ENCODE measurements at places on chromosomes 2 and 18.

DNA sequence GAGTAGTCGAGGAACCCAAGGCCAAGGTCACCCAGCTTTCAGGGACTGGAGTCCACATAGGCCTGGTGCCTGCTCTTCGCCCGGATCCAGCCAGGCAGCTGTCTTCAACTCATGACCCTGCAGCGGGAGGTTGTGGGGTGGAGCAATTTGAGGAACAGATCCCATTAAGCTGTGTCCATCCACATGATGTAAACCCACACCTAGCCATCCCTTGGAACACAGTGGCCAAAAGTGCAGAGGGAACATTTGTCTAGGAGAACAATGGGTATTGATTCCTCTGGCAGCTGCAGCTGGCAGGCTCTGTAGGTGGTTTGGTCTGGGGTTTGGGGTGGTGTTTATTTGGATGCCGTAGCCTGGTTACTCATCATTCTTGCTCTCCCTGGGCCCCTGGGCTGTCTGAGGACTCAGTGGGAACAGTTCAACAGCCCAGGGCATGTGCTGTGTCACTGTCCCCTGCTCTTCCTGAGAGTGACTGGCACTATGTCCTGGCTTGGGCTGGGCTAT, 99.4 kb downstream of the TFCP2L1 start:
- no peak for DNase-seq

GRCh38 chr2:207399301-207399700, 130.5 kb upstream of the CREB1 start:
- no peak for DNase-seq

DNA sequence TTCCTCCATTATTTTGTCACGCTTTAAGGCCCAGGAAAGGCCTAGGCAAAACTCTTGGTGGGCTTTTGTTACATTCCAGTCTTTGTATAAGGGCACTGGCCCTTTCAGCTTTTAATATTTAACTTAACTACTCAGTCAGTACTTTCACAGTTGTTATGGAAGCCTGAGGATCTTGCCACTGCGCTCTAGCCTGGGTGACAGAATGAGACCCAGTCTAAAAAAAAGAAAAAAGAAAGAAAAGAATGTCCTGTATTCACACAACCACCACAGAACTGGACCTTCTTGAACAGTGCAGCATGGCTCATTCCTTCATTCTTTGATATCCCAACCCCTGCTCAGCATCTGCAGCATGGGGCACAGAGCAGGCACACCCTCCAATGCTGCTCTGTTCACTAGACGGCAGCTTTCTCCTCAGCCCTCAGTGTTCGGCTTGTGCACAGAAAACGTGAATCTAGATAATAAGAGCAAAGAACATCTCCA, 93.4 kb upstream of the MSH2 start:
- no peak for DNase-seq

- DNase-seq = no peak
Measured at GRCh38 chr2:114127372-114127771, 237.5 kb downstream of the ACTR3 start.

DNA sequence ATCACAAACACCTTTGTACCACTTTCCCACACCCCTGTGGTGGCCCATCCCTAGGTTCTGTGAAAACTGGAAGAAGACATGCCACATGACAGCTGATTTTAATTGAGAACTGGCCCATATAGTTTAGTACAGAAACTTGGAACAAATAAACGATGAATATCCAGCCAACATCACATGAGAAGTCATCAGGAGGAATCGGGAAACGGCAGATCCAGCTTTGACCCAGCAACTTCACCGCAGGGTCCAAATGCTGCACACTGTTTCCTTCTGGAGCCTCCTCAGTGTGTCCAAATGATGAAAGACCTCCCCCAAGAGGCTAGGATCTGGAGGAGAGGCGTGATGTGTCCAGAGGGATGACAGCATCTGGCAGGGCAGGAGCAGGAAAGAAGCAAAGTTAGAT, 75.5 kb downstream of the COPS8 start:
- DNase-seq = no peak

GRCh38 chr2:121098556-121098955, 186.4 kb downstream of the TFCP2L1 start:
- no peak for DNase-seq

- no peak for DNase-seq
Measured at GRCh38 chr2:15984368-15985255, 44.3 kb downstream of the MYCN start.

GRCh38 chr18:46627136-46627535, 29.9 kb downstream of the LOXHD1 start:
- DNase-seq = no peak

DNA sequence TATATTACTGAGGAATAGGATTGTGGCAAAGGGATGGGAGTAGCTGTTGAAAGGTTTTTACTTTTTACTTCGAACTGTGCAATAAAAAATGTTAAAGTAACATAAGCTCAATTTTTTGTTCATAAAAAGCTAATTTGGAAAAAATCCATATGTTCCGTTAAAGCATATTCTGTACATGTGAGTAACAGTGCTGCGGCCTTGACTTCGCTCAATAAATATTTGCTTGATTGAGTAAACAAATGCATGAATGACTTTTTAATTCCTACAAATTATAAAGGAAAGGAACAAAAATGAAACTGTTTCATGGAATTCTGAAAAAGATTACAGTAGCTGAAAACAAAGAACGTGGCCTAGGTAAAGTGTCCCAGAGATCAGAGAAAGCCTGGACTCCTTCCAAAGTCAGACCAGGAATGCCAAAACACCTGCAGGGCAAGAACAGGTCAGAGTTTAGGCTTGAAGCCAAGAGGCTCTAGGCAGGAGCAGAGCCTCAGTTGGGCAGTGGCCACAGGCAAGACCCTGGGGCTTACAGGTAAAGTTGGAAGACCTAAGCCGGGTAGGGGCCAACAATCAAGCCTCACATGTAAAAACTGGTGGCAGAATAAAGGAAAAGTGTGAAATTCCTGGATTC, 44.3 kb upstream of the FIGN start:
- no peak for DNase-seq

- no peak for DNase-seq
Measured at GRCh38 chr18:60122339-60122738, 222.5 kb downstream of the PMAIP1 start.

DNA sequence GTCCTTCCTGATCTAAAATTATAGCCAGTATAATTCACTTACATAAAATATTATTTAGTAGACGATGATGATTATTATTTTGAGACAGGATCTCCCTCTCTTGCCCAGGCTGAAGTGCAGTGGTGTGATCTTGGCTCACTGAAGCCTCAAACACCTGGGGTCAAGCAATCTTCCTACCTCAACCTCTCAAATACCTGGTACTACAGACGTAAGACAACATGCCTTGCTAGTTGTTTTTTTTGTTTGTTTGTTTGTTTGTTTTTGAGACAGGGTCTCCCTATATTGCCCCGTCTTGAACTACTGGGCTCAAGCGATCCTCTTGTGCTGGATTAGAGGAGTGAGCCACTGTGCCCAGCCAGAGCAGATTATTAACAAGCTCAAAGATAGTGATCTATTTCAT, 399.1 kb upstream of the ZNF804A start:
- DNase-seq = no peak

- no peak for DNase-seq
Measured at GRCh38 chr2:50346629-50347357, 685.1 kb downstream of the NRXN1 start.

DNA sequence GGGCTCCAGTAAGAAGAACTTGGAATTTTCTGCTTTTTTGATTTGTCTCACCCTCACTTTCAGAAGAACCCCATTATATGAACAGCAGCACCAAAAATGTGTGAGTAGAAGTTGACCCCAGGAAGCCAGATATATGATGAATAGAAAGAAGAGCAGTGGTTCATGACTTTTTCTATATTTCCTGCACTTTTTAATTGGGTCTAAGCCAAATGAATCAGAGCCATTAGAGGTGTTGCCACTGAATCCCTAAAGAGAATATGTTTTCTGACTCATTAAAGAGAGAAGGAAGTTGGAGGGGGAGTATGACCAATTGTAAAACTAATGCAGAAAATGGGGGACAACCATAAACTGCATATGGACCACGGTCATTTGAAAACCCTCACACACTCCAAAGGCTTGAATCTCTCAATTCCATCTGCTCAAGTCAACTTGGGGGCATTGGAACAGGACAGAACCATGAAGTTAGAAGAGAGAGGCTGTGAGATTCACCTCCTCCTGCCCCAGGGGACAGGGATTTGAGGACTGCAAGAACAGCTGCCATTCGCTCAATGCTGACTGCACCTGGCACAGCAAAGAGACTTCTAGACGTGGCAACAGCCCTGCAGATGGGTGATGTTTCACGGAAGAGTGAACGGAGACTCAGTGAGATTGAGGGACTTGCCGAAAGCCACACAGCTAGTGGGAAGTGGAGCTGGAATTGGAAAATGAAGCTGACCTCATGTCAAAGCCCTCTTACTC, 3.0 kb downstream of the DAPL1 start:
- no peak for DNase-seq

GRCh38 chr2:127422559-127423477, 4.6 kb downstream of the PROC start:
- no peak for DNase-seq

GRCh38 chr18:59779979-59780378, 82.8 kb upstream of the CCBE1 start:
- DNase-seq = no peak

- DNase-seq = no peak
Measured at GRCh38 chr2:85221067-85221691, 88.0 kb downstream of the TCF7L1 start.

Data from activated CD4-positive, CD25-positive, alpha-beta regulatory T cell (primary cell).